ENCODE measurements at places on chromosomes 6 and 20. TPM values are rescaled to one million over a fixed set of nuclear protein-coding genes. Genes with fewer than 3 reads are reported as not detected.

- DNase-seq: no peak
These were observed 7.1 kb downstream of the AMD1 start for GRCh38 chr6:110881546-110882273.

GRCh38 chr6:35376281-35376680, 33.9 kb downstream of the PPARD start:
- DNase-seq: no peak

GRCh38 chr6:37635319-37635718, 62.4 kb downstream of the MDGA1 start:
- no peak for DNase-seq

The ESR1 gene
- total RNA-seq: 0.55 TPM

The MUC21 gene
- not detected for total RNA-seq
